KG1 (cell line): ENCODE measurements at places on chromosomes 12 and 14.

- no peak for DNase-seq
These were observed 79.2 kb downstream of the LLPH start for GRCh38 chr12:66051361-66051760.

DNA sequence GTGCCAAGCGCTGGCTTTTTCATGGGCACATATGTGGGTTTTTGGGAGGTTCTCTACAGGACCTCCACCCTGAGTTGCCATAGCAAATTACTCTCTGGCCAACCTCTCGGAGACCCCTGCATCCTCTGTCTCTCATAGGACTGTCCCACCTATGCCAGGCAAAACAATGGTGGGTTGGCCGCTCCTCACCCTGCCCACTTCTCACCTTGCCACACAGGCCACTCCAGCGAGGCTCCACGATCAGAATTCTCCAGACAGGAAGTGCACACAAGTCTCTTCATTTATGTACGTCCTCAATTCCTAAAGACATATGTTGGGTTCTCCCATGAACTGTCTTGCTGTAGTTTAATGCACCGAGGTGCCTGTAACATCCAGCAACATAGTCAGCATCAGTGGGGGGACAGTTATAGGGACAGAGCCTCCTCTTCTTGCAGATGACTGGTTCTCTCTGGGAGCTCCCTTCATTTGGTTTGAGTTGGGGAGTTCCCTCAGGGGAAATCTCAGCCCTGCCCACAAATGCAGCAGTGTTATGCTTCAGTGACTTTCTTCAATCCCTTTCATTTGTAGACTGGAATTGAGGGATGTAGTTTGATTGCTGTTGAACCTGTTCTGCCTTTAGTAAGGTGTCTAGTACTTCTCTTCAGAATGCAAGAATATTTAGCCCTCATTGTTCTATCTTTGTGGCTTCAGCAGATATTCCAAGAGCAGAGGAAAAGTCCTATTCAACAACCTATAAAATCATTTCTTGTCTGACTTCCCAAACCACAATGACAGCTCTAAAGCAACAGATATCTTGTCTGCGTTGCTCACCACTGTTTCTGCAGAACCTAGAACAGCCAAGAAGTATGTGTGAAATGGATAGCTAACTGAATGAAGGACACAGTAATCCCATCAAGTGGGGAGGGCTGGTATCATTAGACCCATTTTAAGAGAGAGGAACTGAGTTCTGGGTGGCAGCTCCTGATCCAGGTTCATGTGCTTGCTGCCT, 2.8 kb upstream of the LTBP2 start:
- DNase-seq: no peak

DNA sequence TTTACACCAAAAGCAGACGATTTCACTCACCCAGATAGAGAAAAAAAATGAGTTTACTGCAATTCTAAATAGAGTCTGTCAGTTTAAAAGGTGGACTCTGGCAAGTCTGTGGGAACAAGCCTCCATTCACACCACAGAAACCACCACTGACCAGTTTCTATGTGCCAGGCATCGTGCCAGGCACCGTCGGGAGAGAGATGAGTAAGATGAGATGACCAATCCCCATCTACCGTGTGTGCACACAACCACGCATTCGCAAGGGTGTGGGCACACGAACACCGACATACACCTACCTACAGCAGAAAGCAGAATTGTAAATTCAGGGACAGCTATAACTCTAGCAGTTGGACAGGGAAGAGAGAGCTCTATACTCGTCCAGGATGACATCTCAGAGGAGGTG, 58.3 kb downstream of the PRIMA1 start:
- no peak for DNase-seq

- no peak for DNase-seq
These were observed 861 bp downstream of the IL26 start for GRCh38 chr12:68224613-68225285.

GRCh38 chr12:28802706-28803438, 346.2 kb upstream of the FAR2 start:
- no peak for DNase-seq

- no peak for DNase-seq
These were observed 83.2 kb downstream of the BCL11B start for GRCh38 chr14:99188731-99189191.

DNA sequence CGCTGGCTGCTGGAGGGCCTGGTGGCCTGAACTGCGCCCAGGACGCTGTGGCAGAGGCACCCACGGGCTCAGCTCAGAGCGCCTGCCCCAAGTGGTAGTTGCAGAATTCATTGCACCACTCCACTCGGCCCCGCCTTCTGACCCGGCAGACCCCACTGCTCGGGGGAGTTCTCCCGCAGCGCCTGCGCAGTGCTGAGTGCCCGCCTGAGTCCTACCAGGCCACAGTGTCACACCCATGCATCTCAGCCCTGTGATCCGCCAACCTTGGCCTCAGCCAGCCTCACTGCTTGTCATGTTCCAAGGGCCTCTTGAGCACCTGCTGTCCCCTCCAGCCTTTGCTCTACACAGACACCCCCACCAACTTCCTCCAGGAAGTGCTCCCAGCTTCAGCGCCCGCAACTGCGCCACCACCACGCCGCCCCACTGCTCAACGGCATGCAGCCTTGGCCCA, 12.2 kb downstream of the DEGS2 start:
- no peak for DNase-seq
